ENCODE measurements at places on chromosomes 3 and 15.
A peak's percentile ranks its signal among the peaks of the same experiment; 100 is the strongest.

- DNase-seq: no peak
Measured at GRCh38 chr3:43247561-43248184, 38.7 kb upstream of the SNRK start.

DNA sequence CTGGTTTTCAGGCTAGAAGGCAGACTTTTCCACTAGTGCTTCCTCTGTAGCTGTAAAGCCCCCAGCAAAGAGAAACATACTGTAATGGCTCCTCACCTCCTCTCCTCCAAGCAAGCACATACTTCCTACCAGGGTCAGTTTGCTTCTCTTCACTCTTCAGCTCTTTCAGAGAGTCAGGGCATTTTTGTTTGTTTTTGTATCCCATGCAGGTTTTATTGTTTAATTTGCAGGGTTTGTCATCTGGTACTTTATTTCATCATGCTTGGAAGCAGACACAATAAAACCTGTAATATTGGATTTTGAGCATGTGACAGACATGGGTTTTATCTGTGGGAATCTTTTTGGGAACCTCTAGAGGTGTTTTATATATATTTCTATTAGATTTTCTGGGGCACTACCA lies 753.3 kb upstream of the ROBO1 start:
- DNase-seq: no peak

DNA sequence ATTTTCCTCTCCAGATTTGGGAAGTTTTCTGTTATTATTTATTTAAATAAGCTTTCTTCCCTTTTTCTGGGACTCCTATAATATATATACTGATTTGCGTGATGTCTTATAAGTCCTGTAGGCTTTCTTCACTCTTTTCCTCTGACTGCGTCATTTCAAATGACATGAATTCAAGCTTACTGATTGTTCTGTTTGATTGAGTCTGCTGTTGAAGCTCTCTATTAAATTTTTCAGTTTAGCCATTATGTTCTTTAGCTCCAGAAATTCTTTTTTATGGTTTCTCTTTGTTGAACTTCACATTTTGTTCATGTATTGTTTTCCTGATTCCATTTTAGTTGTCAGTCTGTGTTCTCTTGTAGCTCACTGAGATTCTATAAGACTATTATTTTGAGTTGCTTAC lies 135.8 kb upstream of the PRR23C start:
- DNase-seq: no peak

GRCh38 chr3:44966795-44967278 lies 9.1 kb downstream of the ZDHHC3 start:
- DNase-seq: no peak

DNA sequence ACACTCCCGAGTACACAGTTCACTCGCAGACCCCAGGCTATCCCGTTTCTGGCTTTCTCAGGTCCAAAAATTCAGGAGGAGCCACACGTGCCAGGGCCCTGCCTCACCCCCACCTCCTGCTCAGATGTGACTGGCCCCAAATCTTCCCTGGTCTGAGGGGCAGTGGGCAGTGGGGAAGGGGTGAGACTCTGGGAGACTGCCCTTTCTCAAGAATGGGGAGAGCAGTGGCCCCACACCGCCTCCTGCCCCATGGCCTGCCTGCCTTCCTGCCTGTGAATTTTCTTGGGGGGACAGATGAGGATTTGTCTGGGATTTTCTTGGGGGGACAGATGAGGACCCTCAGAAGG lies 174.6 kb downstream of the MEGF11 start:
- no peak for DNase-seq

DNA sequence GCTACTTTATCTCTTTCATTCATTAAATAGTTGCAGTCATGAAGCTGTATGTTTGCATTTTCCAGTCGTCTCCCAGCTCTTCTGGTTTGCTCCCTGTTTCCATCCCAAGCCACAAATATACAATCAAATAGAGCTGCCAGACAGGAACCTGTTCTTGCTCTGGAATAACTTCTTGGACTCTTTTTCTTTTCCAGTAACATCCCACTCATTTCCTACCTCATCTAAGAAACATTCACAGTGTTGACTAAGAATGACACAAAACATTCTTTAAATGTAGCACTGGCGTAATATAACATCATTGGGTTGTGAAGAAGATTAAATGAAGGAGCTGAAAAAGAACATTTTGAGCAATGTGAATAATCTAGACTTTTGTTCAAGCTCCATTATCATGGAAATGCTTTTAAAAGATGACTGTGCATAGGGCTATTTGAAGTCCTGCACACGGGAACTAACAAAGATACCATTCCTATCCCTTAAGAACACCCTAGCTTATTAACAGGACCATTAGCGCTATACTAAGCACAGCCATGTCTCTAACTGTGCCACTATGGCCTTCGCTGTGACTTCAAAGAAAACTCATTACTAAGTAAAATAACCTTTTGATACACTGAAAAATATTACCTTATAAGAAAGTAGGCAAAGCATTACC lies 574.0 kb downstream of the NAALADL2 start:
- no peak for DNase-seq

GRCh38 chr3:21390136-21390535 lies 360.9 kb downstream of the ZNF385D start:
- peak; percentile 19 for DNase-seq

All from astrocyte of the cerebellum (primary cell).